ENCODE measurements at places on chromosomes 16 and 17.

DNA sequence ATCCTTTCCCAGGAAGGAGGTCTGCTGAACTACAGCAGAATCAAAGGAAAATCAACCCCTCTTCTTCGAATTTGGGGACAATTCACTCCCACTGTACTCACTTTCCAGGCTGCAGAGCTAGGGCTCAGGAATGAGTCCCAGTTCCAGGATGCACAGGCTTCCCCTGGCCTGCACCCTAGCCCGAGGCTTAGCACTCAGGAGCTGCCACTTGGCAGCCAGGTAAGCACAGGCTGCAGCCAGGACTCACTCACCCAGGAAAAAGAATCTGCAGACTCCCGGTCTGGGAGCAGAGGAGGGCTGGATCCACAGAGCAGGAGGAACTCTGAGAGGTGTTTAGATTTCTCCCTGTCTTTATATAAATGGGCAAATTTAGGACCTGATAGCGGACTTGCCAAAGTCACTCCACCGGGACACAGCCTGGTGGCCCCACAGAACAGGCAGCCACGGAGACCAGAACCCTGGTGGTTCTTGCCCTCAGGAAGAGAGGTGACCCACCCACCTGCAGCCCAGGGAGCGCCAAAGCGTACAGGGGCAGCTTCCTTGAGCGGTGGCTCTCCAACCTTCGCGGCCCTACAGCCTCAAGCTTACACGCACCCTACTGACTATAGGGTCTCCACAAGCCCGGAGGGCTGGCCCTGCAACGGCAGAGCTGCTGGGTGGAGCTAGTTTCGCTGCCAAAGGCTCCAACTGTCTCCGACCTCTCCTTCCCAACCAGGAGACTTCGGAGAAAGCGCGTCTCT is 4.8 kb downstream of the CBLN1 start:
- no peak for DNase-seq

- DNase-seq = no peak
Observed at GRCh38 chr16:17564856-17565255, 94.1 kb upstream of the XYLT1 start.

DNA sequence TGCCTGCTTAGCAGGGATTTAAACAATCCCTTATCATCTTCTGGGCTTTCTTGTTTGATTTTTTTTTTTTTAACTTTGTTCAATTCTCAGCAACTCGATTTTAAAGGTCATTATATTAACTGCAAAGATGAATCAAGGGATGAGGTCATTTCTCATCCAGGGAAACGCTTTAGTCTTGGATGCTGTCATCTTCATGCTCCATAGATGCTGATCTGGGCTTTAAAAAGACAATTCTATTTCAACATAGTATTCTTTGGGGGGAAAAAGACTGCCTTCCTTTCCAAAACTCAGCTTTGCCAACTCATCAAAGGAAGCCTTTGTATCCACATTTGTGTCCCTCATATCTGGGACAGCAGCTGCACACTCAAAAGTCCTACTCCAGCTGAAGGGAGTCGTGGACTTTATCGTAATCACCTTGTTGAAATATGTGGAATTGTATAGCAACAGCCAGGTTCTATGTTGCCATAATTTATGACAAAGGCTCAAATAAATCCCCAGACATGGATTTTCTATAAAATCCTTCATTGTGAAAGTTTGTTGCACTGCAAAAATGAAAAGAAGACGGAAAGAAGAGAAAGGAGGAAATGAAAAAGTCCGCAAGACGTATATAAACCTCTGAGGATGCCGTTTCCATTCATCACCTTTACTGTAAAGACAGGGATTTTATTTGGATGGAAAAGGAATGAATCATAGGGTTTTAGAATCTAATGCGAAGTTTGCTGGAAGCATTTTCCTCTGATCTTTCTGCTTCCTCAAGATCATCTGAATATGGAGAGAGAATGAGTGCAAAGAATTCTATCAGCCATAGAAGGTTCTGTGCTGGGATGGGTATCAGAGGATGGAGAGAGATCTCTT is 48.6 kb upstream of the XYLT1 start:
- no peak for DNase-seq

- no peak for DNase-seq
Observed at GRCh38 chr17:45364531-45365390, 47.9 kb upstream of the MAP3K14 start.

DNA sequence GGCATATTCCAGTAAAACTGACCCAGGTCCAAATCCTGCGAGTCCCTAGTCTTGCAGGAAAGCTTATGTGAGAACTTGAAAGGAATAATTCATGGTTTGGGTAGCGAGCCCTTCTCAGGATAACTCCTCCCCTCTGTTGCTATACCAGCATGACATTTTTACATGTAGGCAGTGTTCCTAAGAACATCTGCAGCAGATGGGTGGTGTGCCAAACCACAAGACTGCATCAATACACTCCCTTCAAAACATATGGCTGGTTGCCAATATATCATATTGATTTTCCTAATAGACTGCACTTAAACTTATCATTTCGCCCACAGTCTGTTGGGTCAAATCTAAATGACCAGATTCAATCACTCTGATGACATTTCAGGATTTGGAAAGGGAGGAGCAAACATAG is 19.9 kb downstream of the PSME3IP1 start:
- no peak for DNase-seq

All from GM04504 (cell line).